Fibroblast of the aortic adventitia (primary cell): ENCODE measurements at places on chromosomes 11 and 22.

DNA sequence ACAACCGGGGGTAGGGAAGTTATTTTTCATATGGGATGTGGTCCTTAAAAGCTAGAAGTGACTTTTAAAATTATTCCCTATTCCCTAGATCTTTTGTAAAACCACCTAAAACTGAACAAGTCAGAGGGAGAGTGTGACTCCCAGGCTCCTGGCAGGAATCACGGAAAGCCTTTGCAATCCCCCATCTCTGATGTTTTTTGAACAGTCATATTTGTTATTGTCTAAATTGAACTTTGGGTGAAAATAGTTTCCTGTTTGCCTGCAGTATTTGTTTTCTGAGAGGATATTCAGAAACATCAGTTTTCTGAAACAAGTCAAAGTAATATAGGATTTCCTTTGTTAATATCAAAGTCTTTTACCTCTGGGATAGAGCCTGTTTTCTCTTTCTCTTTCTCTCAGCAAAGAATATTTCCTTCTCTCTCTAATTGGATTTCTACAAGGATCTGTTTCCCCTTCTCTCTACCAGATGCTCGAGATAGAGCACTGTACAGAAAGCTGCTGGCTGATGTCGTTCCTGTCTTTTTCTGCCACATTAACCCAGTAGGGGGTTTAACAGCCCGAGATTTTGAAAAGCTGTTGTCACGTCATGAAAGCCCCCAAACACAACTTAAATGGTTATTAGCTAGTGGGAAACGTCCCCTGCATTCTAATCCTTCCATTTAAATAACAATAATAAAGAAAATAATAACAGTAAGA, 132.2 kb upstream of the PITPNB start:
- DNase-seq, result no peak

GRCh38 chr11:69511358-69512055, 30.0 kb downstream of the LINC01488 start:
- peak; percentile 56 for DNase-seq

DNA sequence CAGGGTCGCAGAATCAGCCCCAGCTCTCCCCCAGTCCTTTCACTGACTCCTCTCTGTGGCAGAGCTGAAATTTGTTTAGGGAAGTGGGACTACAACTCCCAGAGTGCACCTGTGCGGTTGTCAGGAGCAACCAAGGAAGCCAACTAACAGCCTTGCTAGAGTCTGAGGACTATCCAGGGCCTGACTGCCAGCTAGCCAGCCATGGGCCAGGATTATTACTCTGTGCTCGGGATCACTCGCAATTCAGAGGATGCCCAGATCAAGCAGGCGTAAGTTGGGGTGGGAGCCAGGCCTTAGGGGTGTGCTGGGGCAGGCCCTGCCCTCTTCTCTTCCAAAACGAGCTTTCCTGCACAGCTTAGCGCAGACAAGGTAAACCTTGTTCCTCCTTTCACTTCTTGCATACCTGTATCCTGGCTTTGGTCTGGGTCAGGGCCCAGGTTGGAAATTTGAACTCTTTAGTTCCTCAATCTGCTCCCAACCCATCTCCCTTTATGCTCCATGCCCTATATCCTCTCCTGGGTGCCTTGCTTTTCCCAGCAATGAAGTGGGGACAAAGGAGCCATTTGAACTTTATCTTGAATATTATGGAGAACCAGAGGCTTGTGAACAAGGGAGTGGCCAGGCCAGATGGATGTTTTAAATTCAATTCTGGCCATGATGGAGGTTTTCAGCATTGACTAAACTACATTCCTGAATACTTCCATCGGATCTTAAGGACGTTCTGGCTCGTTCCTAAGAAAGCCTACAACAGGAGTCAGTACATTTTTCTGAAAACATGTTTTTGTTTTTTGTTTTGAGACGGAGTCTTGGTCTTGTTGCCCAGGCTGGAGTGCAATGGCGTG, at the start of gene DNAJB13:
Gene DNAJB13 (plus strand): TSS at position 158 of the 842 bp plus-strand sequence. CDS start 44 bp downstream, at position 202.
- peak; percentile 40 for DNase-seq

DNA sequence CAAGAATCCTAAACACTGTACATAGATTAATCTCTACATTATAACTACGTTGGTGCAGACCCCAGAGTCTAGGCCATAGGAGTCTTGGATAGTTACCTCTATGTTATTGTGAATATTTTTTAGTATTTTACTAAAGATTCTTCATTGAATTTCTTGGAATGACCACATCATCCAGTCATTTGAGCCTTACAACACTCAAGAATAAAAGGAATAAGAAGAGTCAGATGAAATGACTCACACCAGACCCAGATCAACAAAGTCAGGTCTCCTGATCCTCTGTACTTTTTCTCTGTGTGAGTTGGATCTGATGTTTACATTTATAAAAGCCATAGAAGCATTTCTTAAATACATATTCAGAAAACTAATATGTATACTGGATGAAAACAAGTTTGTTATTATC, 179.2 kb upstream of the ARHGAP20 start:
- DNase-seq, result peak; percentile 73

DNA sequence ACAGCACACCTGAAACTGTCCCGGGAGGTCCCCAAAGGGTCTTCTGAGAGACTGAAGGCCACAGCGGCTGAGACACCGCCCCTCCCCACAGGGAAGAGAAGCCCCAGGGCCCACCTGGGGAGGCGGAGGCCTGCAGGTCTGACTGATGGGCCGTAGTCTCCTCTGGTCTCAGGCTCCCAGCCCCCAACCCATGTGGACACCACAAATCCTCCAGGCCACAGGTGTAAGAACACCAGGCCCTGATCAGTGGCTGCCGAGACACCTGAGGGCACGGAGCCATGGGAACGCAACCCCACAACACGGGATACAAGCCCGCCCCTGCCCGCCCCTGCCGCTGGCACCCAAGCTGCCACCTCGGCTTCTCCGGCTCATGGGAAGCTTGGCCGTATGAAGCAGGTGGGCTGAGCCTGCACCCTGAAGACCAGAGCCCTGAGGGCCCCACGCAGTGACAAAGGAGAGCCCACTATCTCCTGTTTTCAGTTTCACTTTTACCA, 46.3 kb downstream of the BRD1 start:
- DNase-seq, result no peak

GRCh38 chr11:126438272-126438671, 82.8 kb downstream of the ST3GAL4 start:
- no peak for DNase-seq

DNA sequence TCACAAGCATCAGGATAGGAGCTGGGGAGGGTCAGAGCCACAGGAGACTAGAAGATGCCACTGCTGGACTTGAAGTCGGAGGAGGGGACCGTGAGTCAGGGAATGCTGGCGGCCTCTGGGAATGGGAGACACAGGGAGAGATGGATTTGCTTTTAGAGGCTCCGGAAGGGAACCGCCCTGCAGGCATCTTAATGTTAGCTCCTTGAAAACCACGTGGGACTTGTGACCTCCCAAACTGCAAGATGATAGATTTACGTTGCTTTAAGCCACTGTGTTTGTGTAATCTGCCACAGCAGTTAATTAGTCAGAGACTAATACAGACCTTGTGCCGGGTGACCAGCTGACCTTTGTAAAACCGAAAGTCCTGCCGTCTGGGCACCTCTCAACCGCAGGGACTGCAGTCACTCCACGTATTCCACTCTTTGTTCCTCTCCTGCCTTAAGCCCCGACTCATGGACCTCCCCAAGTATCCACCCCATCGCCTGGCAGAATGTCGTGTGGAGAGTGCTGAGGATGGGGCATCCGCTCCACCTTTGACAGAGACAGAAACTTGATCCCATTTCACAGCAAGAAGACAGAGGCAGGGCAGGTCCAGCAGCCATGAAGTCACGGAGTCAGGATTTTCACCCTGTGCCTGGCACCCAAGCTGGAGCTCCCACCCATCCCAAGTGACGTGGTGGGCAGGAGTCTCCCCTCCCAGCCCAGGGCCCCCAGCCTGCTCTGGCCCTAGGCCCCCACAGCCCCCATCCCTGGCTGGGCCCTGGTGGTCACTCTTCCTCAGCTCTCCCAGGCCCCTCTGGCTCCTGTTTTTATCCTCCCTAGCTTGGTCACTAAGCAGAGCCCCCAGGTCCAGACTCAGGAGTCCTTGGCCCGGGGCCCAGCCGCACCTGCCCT, 19.4 kb upstream of the CTSD start:
- DNase-seq, result peak; percentile 11

- no peak for DNase-seq
Observed at GRCh38 chr11:6084587-6084986, 22.9 kb upstream of the OR56B4 start.

GRCh38 chr11:79100093-79100910, 340.5 kb downstream of the TENM4 start:
- DNase-seq, result peak; percentile 70

DNA sequence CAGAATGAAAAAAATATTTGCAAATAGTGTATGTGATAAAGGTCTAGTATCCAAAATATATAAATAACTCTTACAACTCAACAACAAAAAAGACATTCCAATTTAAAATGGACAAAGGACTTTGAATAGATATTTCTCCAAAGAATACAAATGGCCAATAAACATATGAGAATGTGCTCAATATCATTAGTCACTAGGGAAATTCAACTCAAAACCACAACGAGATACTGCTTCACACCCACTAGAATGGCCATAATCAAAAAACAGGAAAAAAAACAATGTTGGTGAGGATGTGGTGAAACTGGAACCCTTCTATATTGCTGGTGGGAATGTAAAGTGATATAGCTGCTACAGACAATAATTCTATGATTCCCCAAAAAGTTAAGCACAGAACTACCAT, 38.6 kb upstream of the RPS13 start:
- DNase-seq, result no peak

DNA sequence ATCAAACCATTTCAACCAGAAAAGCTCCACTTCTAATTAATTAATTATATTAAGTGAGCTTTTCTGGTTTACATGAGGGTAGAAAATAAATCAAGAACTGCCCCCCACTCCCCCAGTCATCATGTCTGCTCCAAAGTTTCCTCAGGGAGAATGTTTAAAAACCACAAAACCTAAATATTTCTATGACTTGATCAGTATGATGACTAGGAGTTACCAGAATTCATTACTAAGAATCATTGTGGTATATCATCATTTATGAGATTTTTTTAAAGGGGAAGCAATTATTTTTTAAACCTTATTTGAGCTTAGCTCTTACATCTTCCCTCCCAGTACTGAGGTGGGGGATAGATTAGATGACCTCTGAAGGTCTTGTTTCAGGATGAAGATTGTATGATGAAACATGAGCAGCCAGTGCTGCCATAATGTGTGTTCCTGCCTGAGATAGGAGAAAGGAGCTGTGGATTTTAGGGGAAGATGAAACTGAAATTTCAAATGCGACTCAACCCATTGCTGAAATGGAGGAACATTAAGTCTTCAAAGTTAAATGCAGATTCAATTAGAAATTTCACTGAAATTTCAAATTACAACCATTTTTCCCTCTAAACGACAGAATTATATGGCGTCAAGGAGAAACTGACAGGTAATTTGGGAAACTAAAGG, 401.3 kb upstream of the CADM1 start:
- no peak for DNase-seq

DNA sequence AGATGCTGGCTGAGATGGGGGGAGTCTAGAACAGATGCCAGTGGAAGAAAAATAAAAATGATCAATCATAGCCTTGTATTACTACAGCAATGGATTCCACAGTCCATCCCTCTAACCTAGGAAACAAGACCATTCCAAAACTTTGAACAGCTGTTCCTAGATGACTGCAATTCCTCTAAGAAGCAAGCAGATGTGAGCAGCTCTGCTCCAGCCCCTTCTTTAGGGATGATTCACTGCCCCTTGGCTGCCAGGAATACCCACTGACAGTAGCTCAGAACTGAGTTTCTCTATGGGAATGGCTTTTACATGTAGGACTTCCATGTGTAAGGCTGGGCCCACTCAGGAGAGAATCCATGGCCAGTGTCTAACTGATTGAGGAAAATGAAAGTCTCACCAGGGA, 943.9 kb downstream of the OPCML start:
- DNase-seq, result no peak

- peak; percentile 75 for DNase-seq
Observed at GRCh38 chr11:94543695-94544645, at the start of gene FUT4. Gene FUT4 (plus strand): TSS chr11:94543921. CDS start chr11:94544134, 213 bp downstream.

- DNase-seq, result no peak
Observed at GRCh38 chr22:35274154-35274871, 17.0 kb downstream of the HMGXB4 start.
